Smooth muscle cell of the brain vasculature (primary cell): ENCODE measurements at places on chromosomes 16 and 17.

GRCh38 chr17:80397034-80397387, 18.0 kb upstream of the ENDOV start:
- no peak for DNase-seq

- DNase-seq = no peak
Observed at GRCh38 chr17:17494870-17495535, 1.2 kb downstream of the RASD1 start.

GRCh38 chr17:10219193-10219592, 20.8 kb upstream of the GAS7 start:
- DNase-seq = no peak

DNA sequence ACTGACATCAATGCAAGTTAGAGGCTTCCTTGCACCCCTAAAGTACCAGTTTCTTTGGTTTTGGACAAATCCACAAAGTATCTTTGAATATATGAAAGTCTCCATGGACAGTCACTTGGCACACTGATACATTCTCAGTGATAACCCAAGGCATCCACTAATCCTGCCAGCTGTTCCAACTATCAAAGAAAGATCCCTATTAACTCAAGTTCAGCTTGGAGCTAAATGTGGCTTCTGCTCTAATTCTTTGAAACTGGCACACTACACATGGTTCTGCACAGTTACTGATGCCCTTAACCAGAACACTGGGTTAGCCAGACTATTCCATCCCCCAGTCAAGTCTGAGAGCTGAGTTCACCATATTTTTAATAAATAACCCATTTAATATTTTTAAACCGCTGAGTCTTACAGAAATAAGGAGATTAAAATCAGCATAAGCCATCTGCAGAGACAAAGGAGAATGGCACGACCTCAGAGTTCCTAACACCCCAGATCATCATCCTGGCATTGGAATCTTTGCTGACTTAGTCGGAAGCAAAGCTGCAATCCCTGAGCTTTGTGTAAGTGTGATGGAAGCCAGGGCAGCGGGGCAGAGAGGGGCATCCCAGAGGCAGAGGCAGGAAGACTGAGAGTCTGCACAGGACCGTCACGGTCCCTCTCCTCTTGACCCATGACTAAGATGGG, 6.3 kb downstream of the CACNG1 start:
- no peak for DNase-seq

GRCh38 chr17:82775001-82775823, 23.3 kb downstream of the TBCD start:
- no peak for DNase-seq

DNA sequence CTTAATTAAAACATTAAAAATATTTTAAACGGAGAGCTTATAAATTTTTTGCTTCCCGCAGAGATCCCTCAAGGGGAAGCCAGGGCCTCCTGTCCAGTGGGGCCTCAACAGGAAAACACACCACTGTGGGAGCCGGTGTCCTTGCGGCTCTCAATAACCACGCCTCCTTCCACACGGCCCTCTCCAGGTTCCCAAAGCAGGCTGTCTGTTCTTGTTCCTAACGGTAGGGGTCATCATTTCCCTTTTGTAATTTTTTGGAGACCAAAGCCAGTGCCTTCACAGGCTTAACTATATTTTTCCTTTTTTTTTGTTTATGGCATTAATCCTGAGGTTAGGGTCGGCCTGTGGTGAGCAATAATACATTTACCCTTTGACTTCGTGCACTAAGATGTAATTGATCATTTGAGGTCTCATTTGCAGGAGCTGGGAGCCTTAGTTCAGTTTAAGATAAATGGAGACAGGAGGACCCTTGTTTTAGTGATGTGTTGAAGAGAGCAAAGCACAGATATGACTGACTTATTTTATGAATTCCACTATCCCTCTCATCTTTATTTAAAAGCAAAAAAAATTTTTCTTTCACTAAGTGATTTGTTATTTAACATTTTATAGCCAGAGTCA, 77.5 kb upstream of the N4BP1 start:
- DNase-seq = peak; percentile 33

DNA sequence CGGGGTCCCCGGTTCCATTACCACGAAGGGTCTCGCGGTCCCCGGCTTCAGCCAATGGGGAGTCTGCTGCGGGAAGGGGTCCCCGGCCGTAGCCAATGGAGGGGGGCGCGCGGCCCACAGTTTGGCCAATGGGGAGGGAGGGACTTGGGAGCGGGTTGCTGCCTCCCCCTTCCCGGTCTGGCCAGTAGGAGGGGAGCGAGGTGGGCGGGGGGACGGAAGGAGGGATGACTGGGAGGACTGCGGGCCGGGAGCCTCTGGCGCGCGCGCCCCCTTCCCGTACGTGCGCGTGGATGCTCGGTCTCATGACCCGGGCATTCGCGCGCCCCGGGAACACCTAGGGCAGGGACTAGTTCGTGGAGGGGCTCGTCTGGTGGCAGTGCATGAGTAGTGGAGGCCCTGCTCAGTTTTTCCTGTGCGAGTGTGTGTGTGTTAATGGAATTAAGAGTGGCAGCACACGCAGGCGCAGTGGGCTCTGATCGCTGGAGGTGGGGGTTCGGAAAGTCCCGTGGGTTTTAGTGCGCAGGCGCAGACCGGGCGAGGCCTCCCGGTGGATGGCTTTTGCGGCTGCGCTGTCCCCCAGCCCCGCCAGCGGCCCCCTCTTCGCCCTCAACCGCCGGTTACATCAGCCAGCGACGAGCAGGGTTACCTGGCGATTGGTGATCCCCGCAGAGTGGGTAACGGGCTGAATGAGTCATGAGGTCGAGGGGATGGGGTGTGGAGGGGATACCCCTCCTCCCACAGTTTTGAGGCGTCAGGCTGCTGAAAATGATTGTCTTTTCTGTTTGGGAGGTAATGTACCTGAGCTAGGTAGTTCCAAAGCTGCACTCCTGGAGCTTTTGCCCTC, 1.3 kb downstream of the ATXN2L start:
- DNase-seq = peak; percentile 93

GRCh38 chr16:57686577-57686976, 8.0 kb upstream of the DRC7 start:
- no peak for DNase-seq

GRCh38 chr16:55250701-55251100, 73.3 kb upstream of the IRX6 start:
- DNase-seq = no peak

GRCh38 chr17:36885153-36885735, 52.0 kb upstream of the LHX1 start:
- no peak for DNase-seq
